Right ventricle myocardium superior (tissue), 1 donor: ENCODE measurements at places on chromosomes 13 and 19. TPM values are rescaled to one million over a fixed set of nuclear protein-coding genes. Genes with fewer than 3 reads are reported as not detected.

GRCh38 chr19:43310221-43310620 is 40.9 kb upstream of the PSG9 start:
- DNase-seq, result no peak

DNA sequence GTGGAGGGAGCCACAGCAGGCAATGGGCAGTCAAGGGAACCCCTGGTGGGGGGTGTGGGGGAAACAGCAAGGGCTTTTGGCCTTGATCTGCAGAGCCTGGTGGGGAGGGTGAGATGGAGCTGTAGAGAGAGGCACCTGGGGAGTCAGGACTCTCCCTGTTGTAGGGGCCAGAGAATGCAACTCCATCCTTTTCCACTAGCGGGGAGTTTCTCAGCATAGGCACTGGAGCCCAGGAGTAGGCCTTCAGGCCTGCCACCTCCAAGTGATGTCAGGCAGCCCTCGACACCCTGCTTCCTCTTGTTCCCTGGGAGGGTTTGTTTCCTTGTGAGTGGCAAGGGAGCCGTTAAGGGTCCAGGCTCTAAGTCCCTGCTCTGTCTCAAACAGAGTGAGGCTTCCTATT is 25.0 kb downstream of the MEGF8 start:
- no peak for DNase-seq

DNA sequence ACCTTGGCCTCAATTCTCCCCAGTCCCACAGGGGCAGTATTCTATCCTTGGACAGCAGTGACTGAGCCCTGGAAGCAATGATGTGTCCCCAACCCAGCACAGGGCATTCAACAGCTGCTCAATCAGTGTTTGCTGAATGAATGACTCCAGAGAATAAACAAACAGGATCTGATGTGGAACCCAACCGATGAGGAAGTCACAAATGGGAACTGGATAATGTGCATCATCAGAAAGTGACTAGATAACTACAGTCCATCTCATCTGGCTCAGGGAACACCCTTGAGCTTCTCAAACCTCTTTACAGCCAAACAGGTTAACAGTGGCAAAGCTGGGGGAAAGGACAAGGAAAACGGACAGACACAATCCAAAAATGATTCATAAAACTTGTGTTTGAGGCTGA is 8.2 kb downstream of the SLC25A30 start:
- DNase-seq, result no peak

GRCh38 chr13:90545070-90545840 is 802.2 kb upstream of the MIR17HG start:
- DNase-seq, result no peak

DNA sequence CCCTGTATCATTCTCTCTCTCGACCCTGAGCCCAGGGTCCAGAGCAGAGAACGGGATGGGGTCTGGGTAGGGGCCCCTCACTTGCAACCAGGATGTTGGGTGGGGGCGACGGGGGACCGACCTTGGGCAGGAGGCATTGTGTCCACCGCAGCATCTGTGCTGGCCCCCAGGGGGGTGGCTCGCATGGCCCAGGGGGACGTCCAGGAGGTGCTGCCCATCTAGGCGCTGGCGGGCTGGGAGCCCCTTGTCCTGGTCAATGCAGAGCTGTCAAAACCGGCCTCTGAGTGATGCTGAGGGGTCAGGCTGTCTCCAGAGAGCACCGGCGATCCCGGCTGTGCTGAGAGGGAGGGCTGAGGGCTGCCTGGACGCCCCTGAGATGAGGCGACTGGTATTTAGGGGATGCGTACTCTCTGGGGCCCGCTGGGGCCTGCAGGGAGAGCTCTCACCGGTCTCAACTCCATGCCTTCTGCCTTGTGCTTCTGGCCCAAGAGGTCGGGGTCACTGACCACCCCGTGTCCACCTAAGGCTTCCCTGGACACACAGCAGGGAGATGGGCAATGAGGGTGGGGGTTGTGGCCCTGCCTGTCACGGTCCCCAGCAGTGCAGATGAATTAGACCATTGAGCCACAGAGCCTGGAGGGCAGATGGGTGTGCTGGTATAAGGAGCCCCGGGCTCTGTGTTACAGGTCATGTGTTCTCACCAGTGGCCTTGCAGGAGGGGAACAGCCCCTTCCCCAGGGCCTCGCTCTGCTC is 8.6 kb downstream of the RPS9 start:
- no peak for DNase-seq

GRCh38 chr13:97100821-97101220 is 106.5 kb upstream of the OXGR1 start:
- no peak for DNase-seq

DNA sequence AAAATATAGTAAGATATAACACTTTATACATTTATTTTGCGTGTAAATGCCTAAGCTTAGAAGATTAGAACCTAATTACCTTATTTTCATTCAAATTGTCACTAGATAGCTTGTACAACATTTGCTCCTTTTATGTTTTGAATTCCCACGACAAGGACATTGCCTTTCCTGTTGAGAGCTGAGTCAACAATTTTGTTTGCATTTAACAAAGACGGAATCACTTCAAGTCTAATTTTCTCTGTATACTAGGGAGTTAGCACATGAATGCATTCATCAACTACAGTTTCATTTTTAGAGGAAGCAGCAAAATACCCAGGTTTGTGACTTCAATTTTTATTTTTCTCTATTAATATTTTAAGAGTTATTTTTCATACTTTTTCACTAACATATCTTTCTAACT is 48.7 kb upstream of the PCCA start:
- no peak for DNase-seq

GRCh38 chr13:59963383-59963782 is 200.3 kb downstream of the DIAPH3 start:
- DNase-seq, result no peak

GRCh38 chr19:38375748-38376147 is 1.4 kb downstream of the PSMD8 start:
- no peak for DNase-seq

- DNase-seq, result no peak
Measured at GRCh38 chr13:89136678-89137077, 1465.5 kb downstream of the SLITRK5 start.

GRCh38 chr13:97715763-97716162 is 237.7 kb upstream of the IPO5 start:
- DNase-seq, result no peak

GRCh38 chr19:2676823-2677222 is 25.7 kb downstream of the GNG7 start:
- DNase-seq, result no peak

- no peak for DNase-seq
Measured at GRCh38 chr19:46239193-46240024, 9.9 kb downstream of the IGFL1 start.

DNA sequence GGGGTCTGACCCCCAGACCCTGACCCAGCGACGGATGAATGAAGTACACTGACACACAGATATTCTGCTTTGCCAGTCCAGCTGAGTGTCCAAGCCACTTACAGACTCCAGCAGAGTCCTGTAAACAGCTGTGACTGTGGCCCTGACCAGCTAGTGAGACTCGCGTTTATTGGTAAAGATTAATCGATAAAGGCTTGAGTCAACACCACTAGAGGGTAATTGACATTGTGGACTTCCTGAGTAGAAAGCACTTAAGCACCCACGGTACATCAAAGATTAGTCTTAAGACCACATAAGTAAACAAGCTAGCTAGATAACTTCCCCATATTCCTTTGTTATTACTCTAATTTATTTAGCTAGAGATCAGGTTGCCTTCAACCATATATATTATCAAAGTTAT is 146.0 kb downstream of the OXGR1 start:
- DNase-seq, result no peak

GRCh38 chr13:111877906-111878305 is 189.0 kb upstream of the SOX1 start:
- DNase-seq, result no peak

DNA sequence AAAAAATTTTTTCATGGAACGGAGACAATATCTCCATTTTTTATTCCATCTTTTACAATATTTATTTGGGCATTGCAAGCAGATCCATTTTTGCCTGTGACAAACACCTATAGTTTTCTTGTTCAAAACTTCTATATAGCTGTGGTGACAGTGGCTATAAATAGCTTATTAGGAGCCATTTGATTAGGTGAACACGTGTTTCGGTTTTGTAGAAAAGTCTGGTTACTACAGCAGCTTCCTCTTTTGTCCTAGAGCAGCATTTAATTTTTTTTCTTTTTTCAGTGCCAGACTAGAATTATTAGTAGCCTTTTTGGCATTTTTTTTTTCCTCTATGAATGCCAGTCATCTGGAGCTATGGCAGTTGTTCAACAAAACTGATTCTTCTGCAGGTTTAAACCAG is 123.5 kb downstream of the RXFP2 start:
- no peak for DNase-seq

DNA sequence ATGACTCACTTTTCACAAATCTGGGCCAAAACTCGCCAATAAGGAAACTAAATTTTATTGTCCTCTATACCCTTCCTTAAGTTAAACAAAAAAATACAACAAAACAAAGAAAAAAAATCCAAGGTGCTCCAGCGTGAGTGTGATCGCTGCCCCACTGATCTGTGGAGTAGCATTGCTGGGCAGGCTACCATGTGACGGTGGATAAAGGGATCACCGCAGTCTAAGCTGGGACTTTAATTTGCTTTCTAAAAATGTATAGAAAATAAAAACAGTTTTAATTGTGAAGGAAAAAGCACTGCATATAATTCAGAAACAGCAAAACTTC is 92.9 kb downstream of the FLT1 start:
- no peak for DNase-seq

DNA sequence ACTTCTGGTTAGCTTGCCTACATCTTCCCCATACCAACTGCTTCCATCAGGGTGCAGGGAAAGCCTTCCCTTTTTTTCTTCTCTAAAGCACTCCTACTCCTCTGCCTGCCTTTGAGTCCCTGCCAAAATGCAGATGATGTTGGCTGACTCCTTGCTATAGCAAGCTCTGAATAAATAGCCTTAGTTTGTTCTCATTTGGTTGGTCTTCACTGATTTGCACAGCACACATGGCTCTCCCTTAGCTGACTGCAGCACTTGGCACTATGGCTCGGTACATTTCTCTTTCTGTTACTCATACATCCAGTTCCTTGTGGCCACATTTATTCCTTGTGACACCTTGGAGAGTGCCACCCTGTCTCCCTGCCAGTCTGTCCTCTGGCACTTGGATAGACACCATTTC is 249.8 kb downstream of the DCLK1 start:
- DNase-seq, result no peak

- DNase-seq, result no peak
Measured at GRCh38 chr19:19777692-19778091, 43.9 kb downstream of the ZNF506 start.

GRCh38 chr13:50255639-50256038 is 240.4 kb downstream of the KCNRG start:
- DNase-seq, result no peak

- no peak for DNase-seq
Measured at GRCh38 chr19:50447750-50448149, 15.1 kb downstream of the MYBPC2 start.

- no peak for DNase-seq
Measured at GRCh38 chr19:15223649-15224361, 8.4 kb downstream of the EPHX3 start.

- no peak for DNase-seq
Measured at GRCh38 chr13:107035186-107035585, 467.2 kb upstream of the ARGLU1 start.

GRCh38 chr19:5971714-5972354 is 6.1 kb downstream of the RANBP3 start:
- no peak for DNase-seq

DNA sequence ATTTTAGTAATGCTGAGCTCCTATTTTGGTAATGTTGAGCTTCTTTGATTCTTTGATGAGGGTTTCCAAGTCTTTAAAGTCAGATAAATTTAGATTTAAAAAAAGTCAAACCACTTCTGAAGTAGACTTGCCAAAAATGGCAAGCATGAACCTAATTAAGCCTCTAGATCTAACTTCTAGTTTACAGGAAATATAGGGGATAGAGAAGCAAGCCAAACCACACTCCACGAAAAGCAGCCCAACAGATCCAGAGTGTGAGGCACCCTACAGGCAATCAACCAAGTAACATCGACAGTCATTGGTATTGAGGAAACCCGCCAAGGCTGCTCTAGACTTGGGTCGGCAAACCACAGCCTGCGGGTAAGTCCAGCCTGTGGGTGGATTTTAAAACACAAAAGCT is 3.7 kb downstream of the GGACT start:
- no peak for DNase-seq

DNA sequence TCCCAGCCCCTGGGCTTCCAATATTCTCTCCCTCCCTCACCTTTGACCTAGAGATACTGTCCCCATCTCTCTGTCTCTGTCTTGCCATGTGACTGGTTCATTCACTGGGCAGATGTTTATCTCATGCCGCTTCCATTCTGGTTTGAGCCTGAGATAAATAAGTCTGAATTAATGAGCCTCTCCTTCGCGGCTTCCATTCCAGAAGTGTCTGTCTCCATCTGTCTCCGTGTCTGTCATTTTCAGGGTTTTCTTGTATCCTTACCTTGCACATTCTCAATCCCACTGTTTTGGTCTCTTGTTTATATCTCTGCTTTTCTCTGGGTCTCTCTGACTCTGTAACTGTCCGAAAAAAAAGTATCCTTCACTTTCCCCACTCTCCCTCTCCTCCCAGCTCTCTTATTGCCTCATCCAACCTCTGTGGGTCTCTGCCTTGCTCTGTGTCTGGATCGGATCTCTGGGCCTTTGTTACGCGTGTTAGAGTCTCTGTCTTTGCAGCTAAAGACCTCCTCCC is 4.3 kb downstream of the SPHK2 start:
- DNase-seq, result no peak

GRCh38 chr13:28346154-28346553 is 148.8 kb downstream of the FLT1 start:
- no peak for DNase-seq

- no peak for DNase-seq
Measured at GRCh38 chr13:73215823-73216222, 157.0 kb downstream of the KLF5 start.

WIZ gene
- total RNA-seq, result 21.9 TPM

SYNGR4 gene
- total RNA-seq, result not detected

FAM124A gene
- 12.2 TPM for total RNA-seq

PCP2 gene
- 3.9 TPM for total RNA-seq

F2RL3 gene
- total RNA-seq, result 0.16 TPM

SKA3 gene
- total RNA-seq, result 0.32 TPM

KLHL1 gene
- not detected for total RNA-seq

HOMER3 gene
- 9.9 TPM for total RNA-seq

SMARCA4 gene
- 34.7 TPM for total RNA-seq

MKNK2 gene
- total RNA-seq, result 238 TPM

C19orf67 gene
- not detected for total RNA-seq

IGFL4 gene
- not detected for total RNA-seq

LHB gene
- total RNA-seq, result not detected

LGALS14 gene
- not detected for total RNA-seq

SYCN gene
- not detected for total RNA-seq

CPT1C gene
- 2.2 TPM for total RNA-seq

ZNF540 gene
- 7.9 TPM for total RNA-seq

COX7A1 gene
- 3,311 TPM for total RNA-seq
